Substantia nigra (tissue), 51 donors: ENCODE measurements at places on chromosomes 12 and 14.

- DNase-seq = no peak
Observed at GRCh38 chr12:62618930-62619329, 152.3 kb downstream of the MON2 start.

- no peak for DNase-seq
Observed at GRCh38 chr12:109827566-109828550, 5.3 kb downstream of the TRPV4 start.

DNA sequence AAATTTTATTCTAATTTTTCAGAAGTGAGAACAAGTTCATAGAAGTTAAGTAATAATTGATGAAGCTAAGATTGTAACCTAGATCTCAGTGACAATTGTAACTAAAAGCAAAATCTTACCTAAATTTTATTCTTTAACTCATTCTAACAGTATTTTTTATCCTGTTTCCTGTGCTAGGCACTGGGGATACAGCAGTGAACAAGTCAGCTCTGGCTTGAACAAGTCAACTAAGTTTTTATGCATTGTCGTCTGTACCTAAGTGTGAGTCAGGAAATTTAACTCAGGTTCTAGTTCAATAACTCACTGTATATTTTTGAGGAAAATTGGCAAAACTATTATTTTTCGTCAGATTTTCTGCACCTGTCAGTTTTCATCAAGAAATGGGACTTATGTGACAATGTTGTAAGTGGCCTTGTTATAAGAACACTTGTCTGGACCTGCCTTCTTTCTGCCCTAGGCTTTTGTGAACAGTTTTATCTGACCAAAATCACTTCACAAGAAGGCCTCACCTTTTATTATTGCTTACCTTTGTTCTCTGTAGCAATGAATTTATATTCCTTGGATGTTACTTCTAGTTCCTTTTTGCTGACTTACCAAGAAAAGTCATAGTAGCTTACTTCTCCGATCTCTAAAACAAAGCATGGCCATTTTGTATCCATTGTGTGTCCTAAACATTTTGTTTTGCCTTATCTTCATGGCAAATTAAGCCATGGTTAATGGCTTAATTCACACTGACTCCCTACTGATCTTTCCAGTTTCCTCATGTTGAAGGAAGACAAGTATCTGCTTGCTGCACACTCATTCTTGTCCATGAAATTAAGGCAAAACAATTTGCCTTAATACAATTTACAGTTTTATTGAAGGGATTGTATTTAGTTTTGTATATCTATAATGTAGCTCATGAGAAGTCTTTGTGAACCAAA, 2.7 kb downstream of the TMTC3 start:
- no peak for DNase-seq

DNA sequence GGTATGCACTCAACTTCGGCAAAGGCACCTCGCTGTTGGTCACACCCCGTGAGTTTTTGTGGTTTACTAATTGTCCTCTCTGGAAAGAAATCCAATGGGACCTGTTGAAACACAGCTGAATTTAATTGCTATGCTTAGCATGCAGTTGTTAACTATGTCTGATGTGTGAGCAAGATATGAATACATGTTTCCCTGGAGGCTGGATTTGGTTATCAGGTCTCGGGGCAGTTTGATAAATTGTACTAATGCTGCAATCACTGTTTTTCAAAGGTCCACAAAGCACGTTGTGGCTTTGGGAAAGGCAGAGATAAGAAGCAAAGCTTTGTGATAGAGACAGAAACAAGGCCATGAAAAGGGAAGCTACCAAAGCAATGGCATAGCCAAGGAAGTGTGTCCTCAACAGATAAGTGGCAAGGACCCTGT, 91.3 kb downstream of the DAD1 start:
- DNase-seq = no peak

- no peak for DNase-seq
Observed at GRCh38 chr12:82650627-82651337, 35.9 kb upstream of the TMTC2 start.

DNA sequence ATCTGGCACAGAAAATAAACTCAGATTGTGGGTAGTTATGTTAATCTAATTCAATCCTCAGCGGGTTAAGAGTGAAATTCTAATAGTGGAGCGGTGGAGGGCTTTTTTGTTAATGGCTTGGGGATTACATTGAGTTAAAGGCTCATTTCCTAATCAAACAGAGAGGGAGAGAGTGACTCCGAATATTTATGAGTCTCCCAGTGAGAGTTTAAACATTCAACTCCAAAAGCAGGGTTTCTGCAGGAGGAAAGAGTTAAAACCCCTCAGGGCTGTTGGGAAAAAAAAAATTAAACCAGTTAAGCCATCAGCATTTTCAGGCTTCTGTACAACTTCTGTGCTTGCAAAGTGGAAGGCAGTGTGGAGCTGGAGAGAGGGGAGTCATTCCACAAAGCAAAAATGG, 62.1 kb upstream of the ESRRB start:
- no peak for DNase-seq

- DNase-seq = no peak
Observed at GRCh38 chr14:51145246-51145645, 50.3 kb upstream of the TRIM9 start.

- DNase-seq = no peak
Observed at GRCh38 chr12:29131539-29131938, 17.5 kb upstream of the FAR2 start.

GRCh38 chr14:103362780-103363179, 22.4 kb upstream of the MARK3 start:
- no peak for DNase-seq

- DNase-seq = no peak
Observed at GRCh38 chr12:76944892-76945291, 66.1 kb upstream of the CSRP2 start.

DNA sequence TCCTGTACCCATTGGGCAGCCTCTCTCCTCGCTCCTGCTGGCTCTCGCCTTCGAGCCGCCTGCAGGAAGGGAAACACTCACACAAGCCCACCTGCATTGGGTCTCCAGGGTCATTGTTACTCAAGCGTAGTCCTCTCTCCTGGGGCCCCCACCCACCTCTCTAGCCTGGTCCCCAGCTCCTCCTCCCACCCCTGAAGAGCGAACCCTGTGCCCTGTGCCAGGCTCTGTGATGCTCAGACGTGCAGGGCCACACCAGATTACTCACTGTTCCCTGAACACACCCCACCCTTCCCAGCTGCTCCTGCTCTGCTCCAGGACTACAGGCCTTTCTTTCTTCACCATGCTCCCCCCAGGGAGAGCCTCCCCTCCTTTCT, 88.1 kb downstream of the NINJ2 start:
- no peak for DNase-seq

DNA sequence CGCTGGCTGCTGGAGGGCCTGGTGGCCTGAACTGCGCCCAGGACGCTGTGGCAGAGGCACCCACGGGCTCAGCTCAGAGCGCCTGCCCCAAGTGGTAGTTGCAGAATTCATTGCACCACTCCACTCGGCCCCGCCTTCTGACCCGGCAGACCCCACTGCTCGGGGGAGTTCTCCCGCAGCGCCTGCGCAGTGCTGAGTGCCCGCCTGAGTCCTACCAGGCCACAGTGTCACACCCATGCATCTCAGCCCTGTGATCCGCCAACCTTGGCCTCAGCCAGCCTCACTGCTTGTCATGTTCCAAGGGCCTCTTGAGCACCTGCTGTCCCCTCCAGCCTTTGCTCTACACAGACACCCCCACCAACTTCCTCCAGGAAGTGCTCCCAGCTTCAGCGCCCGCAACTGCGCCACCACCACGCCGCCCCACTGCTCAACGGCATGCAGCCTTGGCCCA, 12.2 kb downstream of the DEGS2 start:
- DNase-seq = no peak

DNA sequence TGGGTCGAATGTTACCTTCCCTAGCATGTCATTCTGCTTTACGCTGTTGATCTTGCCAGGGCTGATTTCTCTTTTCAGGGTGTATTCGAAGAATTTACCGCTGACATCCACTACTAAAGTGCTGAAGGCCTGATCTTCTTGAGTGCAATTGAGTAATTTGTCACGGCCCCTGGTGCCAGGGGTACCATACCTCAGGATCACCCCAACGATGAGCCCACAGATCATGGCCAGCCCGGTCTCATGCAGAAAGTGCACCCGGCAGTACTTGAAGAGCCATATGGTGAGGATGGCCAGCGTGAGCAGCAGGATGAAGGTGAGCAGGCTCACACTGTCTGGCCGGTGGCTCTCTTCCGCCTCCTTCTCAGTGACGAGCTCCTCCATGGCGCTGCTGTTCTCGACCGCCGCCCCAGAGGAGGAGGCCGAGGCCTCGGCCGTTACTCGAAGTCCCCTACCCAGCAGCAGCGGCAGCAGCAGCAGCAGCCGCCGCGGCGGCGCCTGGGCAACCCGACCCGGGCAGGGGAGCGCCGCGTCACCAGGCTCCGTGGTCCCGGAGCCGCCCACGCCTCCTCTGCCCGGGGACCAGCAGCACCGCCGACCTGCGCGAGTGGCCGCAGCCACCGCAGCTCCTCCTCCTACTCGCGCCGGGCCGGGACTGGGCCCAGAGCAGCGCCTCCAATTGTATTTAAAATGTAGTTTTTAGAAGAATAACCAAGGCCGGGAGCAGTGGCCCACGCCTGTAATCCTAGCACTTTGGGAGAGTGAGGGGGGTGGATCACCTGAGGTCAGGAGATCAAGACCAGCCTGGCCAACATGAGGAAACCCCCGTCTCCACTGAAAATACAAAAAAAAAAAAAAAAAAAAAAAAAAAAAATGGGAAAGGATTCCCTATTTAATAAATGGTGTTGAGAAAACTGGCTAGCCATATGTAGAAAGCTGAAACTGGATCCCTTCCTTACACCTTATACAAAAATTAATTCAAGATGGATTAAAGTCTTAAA, 58.5 kb upstream of the TMPO start:
- no peak for DNase-seq

DNA sequence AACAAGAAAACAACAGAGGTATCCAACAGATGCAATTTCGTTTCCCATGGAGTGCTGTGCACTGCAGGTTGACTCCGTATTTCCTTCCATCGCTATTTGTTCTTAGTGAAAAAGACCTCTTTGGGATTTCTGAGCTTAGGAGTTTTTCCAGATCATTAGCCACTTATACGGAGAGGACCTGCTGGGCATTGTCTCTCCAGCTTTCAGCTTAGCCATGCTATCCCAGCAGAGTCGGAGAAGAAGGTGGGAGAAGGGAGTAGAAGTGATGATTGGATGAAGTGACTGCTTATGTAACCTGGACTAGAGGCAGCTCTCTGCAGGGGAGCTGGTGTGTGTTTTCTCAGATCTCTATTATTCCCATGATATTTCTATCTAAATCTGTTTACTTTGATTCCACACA, 737.7 kb downstream of the DIO2 start:
- no peak for DNase-seq

GRCh38 chr12:64099397-64099796, 122.7 kb downstream of the KICS2 start:
- no peak for DNase-seq

- no peak for DNase-seq
Observed at GRCh38 chr12:22682663-22683062, 57.7 kb downstream of the ETNK1 start.

DNA sequence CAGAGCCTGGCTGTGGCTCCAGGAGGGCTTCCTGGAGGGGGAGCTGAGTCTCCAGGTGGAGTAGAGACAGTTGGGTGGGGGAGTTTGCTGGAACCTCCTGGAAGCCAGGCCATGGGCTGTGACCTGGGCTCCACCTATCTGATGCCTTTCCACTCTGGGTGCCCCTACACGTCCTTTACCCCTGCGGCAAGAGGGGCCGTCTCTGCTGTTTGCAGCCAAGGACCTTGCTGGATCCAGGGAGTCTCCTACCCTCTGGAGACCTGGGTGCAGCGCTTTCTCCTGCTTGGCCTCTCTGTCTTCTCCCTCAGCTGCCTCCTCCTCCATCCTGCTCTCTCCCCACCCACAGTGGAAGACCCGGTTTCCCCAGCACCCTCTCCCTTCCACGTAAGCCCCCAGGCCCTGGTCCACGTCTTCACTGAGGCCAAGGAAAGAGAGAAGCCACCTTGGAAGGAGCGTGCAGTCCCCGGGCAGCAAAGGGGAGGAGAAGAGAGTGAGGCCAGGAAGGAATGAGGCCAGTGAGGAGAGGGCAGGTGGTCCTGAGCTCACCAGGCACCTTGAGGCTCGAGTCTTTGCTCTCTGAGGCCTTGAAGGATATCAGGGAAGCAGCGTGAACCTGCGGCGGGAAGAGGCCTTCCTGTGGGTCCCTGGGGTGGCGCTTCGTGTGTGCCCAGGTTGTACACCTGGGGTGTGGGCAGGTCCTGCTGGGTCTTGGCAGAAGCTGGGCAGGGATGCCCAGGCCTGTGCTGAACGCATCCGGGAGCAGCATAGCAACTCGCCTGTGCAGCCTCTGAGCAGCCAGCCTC, 294.3 kb upstream of the RTL1 start:
- DNase-seq = no peak

DNA sequence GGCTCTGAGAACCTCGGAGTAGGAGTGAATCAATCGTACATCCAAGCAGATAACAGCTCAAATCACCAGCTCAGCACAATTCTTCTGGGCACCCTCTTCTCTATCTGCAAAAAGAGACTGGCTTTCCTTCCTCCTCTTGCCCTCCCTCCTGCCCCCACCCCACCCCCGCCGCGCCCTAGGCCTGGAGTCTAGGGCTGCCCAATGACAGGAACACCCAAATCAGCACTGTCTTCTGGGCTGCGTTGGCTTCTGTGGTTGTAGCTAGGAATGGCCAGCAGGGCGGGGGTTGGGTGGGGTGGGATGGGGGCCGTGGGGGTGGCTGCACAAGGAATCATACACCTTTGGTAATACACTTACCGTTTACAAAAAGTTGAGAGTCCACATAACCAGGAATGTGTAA, 28.0 kb upstream of the TMCC3 start:
- no peak for DNase-seq

- no peak for DNase-seq
Observed at GRCh38 chr12:102548543-102548942, 68.2 kb upstream of the IGF1 start.

DNA sequence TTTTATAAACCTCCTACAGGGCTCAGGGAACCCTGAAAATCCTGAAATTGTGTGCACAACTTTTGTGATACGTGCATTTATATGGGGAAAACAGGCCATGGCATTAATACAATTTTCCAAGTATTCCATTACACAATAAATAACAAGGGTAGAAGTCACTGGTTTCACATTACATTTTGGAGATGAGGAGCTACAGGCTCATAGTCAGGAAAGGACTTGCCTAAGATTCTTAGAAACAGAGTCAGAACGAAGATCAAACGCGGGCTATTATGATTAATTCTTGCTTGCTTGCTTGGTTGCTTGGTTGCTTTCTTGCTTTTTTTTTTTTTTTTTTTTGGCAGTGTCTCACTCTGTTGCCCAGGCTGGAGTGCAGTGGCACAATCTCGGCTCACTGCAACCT, 16.7 kb downstream of the NOS1 start:
- DNase-seq = no peak

DNA sequence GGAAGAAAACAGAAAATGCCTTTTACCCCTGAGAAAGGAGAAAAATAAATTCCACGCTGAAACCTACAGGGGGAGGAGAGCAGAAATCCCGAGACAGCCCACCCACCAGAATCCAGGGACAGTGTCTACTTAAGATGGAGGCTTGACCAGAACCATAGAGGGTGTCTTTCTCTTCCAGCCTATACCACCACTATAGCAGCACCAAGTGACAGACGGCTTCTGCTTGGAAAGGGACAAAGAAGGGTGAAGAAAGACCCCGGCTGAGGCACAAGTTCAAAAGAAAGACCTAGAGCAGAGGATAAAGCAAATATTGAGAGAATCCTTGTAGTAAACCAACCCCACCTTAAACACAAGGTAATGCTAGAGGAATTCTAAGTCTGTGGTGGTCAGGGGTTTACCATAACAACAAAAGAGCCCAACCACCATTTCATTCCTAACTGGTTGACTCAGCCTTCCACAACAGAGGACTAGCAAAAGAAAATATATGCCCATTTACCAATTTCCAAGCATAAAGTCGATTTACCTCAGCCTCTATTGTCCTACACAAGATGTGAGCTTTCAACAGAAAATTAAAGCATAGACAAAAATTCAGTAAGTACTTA, 105.3 kb upstream of the FOXG1 start:
- DNase-seq = no peak

- no peak for DNase-seq
Observed at GRCh38 chr14:55599250-55599879, 19.4 kb downstream of the KTN1 start.
